Bronchial epithelial cell (primary cell): ENCODE measurements at places on chromosomes 4 and X.

DNA sequence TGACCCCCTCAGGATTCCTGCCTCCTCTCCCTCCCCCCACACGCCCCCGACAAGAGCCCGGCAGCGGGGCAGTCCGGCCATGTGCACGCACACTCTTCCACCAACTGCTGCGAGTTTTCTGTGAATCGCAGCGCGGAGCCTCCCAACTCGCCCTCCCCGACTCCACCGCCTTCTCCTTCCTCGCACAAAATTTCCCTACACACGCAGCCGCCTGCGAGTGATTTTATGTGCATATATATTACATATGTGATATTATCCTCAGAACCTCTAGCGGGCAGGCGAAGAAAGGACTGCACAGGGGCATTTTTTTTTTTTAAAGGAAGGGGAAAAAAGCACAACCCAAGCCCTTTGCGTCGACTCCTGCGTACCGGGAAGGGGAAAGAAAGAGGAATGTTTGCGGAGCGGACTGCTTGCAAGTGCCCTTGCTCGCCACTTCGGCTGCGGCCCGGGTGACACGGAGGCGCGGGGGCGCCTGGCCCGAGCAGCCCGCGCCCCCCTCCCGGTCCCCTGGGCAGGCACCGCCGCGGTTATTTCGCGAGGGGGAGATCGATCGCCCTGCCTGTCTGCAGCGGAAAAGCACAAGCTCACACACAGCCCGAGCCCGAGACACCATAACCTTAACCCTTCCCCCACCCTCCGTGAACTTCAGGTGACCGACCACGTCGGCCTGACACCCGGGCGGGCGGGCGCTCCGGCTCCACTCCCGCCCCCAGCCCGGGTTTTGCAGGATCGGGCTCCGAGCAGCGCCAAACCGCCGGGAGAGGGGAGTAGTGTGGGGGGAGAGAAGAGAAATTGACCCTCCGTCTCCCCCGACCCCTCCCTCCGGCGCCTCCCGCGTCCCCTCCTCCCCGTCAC is 2.3 kb downstream of the ZNF827 start:
- DNase-seq: peak; percentile 55

GRCh38 chr4:108331905-108332632 is 163.3 kb upstream of the LEF1 start:
- no peak for DNase-seq

- DNase-seq: no peak
These were observed 103.4 kb downstream of the LUZP4 start for GRCh38 chrX:115392871-115393270.

- DNase-seq: no peak
These were observed 207.0 kb upstream of the TBL1X start for GRCh38 chrX:9257718-9258420.

DNA sequence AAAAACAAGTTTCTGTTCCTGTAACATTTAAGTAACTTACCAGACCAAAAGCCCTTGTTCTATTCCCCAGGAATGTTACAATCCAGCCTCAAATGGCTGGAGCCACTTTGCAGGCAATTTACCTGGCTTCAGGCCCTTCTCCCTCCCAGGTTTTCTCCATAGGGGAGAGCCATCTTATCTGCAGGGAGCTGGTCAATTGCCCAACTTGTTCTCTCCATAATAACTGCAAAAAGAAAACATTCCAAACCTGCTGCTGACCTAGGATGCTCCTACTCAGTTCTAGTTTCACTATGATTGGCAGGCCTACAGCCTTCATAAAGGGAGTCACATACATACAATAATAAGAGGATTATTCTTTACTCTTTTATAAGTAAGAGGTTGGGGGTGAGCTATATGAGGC is 670.7 kb downstream of the PCDH7 start:
- DNase-seq: no peak

DNA sequence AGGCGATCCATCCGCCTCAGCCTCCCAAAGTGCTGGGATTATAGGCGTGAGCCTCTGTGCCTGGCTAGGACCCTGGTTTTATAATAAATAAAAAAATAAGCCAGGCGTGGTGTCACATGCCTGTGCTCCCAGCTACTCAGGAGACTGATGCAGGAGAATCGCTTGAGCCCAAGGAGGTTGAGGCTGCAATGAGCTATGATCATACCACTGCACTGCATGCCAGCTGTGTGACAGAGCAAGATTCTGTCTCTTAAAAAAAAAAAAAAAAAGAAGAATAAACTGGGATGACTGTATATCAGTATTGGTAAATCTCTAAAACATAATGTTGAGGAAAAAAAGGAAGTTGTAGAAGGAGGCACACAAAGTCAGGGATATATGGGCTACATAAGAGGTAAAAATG is 45.7 kb upstream of the SLC34A2 start:
- DNase-seq: no peak

- DNase-seq: no peak
These were observed 337 bp downstream of the STIM2 start for GRCh38 chr4:26860922-26861433.

DNA sequence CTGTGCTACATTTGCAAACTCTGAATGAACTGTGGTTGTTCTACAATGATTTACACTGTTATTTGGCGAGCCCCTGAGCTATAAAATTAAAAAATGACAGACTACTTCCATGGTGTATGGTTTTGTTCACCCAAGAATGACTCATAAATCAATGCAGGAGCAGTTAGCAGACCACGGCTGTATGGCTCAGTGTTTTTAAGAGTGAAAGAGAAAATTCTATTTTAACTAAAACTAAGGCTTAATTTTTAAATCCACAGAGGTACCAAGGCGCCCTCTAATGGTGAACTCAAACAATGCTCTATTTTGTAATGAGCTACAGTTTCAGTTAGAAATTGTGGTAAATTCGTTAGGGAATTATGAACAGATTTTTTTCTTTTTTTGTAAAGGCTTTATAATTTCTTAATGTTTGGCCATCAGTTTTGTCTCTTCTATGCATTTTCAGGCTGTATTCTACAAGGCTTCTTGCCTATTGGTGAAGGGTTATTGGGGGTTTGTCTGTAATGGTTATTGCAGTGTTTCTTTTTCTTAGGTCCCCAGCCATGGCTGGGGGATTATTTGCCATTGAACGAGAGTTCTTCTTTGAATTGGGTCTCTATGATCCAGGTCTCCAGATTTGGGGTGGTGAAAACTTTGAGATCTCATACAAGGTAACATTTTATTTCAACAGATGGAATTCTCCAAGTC is 32.5 kb downstream of the HMGB2 start:
- peak; percentile 12 for DNase-seq

DNA sequence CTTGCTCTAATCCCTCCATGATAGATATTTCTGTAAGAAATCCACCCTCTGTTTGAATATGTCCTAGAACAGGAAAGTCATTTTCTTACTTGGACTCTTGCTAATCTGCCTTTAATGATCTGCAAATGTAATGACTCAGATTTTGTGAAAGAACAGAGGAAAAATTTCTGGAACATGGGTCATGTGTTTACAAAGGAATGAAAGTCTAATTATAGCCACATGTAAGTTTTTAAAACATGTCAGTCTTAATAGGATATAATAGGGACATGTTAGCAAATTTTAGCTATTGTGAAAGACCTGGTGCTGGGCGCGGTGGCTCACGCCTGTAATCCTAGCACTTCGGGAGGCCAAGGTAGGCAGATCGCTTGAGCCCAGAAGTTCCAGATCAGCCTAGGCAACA is 47.6 kb downstream of the GRK4 start:
- peak; percentile 92 for DNase-seq

GRCh38 chr4:74896595-74896994 is 36.3 kb upstream of the PARM1 start:
- no peak for DNase-seq

DNA sequence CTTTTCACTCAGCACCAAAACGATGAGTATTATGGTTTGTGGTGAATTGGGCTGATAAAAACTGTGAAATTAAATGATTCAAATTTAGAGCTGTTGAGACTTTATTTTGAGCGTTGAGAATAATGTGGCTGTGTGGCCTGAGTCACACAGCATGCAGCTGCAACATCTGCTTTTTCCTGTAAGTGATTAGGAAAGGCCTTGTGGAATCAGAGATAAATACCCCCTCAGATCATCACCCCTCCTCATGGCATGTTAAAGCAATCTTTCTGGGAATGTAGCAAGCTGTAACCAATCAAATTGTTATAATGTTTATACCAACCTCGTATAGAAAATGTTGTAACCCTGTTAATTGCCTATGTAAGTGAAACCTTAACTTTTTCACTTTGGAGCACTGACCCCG is 90.0 kb upstream of the GRPR start:
- DNase-seq: no peak

DNA sequence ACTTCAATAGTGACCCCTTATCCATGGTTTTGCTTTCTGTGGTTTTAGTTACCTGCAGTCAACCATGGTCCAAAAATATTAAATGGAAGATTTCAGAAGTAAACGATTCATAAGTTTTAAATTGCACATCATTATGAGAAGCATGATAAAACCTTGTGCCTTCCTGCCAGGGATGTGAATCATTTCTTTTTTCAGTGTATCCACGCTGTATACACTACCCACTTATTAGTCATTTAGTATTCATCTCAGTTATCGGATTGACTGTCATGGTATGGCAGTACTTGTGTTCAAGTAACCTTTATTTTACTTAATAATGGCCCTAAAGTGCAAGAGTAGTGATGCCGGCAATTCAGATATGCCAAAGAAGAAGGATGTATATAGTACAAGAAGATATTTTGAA is 37.7 kb upstream of the TASL start:
- DNase-seq: peak; percentile 79

- no peak for DNase-seq
These were observed 8.8 kb downstream of the MAEA start for GRCh38 chr4:1298461-1298860.

DNA sequence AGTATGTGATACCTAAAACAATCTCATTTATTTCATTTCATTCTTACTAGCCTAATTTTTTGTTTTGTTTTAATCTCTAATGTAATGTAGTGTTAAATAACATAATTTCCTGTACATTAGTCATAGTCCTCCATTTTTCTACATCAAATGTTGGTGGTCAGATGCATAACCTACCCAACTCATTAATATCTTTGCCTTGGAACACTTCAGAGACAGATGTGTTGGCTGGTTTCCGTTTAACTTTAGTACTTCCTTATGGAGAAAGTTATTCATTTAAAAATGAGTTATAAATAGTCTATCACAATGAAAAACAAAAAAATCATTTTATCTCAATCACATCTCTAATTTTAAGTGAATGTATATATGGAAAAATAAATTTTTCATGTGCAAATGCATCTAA is 190.2 kb downstream of the ANTXR2 start:
- no peak for DNase-seq

- DNase-seq: no peak
These were observed 224.5 kb upstream of the GPRIN3 start for GRCh38 chr4:89531932-89532640.

- no peak for DNase-seq
These were observed 1025.5 kb downstream of the STIM2 start for GRCh38 chr4:27886120-27886519.

DNA sequence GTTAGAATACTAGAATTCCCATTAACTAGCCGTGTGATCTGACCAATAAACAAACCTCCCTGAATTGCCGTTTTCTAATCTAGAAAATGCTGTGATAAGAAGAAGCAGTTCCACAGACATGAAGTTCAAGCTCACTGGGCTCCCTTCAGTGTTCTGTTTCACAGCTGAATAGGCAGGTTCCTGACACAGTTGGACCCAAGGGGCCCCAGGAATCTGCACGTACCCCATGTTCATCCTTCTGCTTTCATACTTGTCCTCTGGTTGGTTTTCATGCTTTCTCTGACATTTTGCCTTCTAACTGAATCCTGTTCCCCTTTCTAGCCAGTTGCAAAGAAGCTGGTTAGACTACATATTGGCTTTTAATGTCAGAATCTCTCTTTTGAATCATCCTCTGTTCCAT is 374.1 kb upstream of the MAD2L1 start:
- no peak for DNase-seq

GRCh38 chrX:65758505-65758904 is 91.1 kb downstream of the MSN start:
- DNase-seq: peak; percentile 37

DNA sequence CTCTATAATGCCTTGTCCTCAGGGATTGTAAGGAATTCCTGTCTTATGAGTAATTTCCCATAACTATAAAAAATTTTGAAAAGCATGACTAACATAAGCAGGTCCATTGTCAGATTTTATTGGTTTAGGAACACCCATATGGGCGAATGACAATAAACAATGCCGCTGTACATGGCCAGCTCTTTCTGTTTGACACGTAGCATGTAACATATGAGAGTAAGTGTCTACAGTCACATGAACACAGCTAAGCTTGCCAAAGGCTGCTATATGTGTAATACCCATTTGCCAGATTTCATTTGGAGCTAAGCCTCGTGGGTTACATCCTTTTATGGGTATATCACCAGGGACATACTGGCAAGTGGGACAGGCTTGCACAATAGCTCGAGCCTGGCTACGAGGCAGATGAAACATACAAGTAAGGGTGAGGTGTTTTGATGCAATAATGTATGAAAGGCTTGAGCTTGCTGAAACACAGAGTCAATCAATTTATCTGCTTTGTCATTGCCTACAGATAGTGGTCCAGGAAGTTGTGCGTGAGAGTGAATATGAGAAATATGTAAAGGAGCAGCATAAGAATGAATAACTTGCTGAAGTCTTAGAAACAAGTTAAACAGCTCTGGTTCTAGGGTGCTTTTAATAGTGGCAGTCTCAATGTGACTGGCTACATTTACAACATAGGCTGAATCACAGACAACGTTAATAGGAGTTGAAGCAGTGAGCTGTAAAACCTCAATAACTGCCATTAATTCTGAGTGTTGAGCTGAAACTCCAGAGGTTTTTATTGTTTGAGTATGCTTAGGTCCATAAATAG is 67.4 kb upstream of the UGT2B10 start:
- peak; percentile 77 for DNase-seq

DNA sequence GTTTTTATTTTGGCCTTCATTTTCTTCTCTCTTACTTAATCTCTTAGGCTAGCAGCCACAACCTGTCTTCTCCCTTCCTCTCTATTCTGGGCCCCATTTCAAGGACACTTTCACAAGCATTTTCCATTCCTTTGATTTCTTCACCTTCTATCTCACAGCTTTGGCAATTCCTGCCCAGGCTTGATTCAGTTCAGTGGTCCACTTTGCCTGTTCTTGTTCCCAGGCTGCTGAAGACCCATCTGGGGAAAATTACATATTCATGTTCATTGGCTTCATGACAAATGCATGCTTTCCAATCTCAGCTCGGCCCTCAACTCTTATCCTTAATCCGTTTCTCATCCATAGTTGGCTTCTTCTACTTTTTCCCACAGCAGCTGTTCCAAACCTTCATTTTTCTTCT is 38.7 kb upstream of the LPAR4 start:
- peak; percentile 0 for DNase-seq
